ENCODE measurements at places on chromosomes 2 and 18. TPM values are rescaled to one million over a fixed set of nuclear protein-coding genes. Genes with fewer than 3 reads are reported as not detected.

GRCh38 chr2:18656048-18656447 lies 66.7 kb upstream of the NT5C1B start:
- no peak for DNase-seq

- no peak for DNase-seq
These were observed 1.8 kb downstream of the TRABD2A start for GRCh38 chr2:84878896-84879583.

GRCh38 chr2:102070058-102070642 lies 72.4 kb upstream of the IL1R1 start:
- peak; percentile 29 for DNase-seq

DNA sequence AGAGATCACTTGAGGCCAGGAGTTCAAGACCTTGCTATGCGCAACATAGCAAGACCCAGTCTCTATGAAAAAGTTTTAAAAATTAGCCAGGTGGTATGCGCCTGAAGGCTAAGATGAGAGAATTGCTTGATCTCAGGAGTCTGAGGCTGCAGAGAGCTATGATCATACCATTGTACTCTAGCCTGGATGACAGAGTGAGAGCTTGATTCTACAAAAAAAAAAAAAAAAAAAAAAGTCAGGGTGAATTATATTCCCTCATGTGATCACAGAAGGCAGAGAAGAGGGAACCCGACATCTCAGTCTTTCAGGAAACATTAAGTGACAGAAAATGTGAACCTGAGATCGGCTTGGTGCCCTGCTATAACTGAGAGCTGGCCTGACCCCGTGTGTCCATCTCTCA lies 171.2 kb upstream of the MSH6 start:
- no peak for DNase-seq

- no peak for DNase-seq
These were observed 52.9 kb downstream of the MYCN start for GRCh38 chr2:15993232-15993610.

DNA sequence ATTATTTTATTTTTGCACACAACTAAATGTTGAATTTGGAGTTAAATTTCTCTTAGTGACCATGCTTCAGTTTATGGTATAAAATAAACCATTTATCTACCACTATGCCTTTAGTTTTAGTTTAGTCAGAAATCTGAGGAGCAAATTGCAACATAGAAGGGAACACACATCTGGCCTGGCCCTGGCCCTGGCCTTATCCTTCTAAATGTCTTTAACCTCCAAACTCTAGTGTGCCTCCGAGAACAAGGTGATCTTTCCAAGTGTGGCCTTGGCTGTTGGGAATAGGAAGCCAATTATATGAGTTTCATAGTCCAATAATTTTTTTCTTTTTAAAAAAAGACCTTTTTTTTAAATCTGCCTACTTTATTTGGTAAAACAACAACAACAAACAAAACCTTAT lies 31.8 kb upstream of the GREB1L start:
- DNase-seq = no peak

- DNase-seq = peak; percentile 59
These were observed 3.4 kb upstream of the HS6ST1 start for GRCh38 chr2:128321784-128322714.

The IL1R1 gene
- 3.6 TPM for total RNA-seq

The ASAP2 gene
- 69.3 TPM for total RNA-seq

The RGPD5 gene
- 7.4 TPM for total RNA-seq

The LIMS4 gene
- 1.0 TPM for total RNA-seq

The ARID5A gene
- 8.5 TPM for total RNA-seq
